ENCODE measurements at places on chromosomes 16 and 17.

- no peak for DNase-seq
Observed at GRCh38 chr16:2529961-2530628, 1.1 kb downstream of the CEMP1 start.

- DNase-seq = no peak
Observed at GRCh38 chr16:30063278-30063892, 2.2 kb upstream of the ALDOA start.

- no peak for DNase-seq
Observed at GRCh38 chr17:40517286-40517662, 15.9 kb upstream of the TNS4 start.

GRCh38 chr17:32615326-32615725 lies 128.5 kb downstream of the CDK5R1 start:
- DNase-seq = no peak

- peak; percentile 70 for DNase-seq
Observed at GRCh38 chr17:8186787-8187516, 3.0 kb downstream of the BORCS6 start.

DNA sequence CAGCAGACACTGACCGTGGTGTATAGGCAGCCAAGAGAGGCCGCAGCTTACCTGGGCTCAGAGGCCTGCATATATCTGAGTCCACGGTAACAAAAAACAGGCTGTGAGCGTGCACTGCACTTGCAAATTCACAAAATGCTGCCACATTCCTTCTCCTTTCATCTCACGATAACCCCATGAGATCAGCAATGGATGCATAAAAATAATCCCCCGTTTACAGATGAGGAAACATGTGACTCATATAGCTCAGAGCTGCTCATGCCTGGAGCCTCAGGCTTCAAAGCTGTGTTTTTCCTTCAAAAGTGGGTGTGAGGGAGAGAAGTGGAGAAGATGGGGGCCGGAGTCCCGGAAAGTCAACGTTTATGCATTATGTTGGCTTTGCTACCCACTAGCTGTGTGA lies 118.3 kb upstream of the FOXF1 start:
- no peak for DNase-seq

GRCh38 chr16:23016368-23016767 lies 132.9 kb downstream of the USP31 start:
- no peak for DNase-seq

- DNase-seq = no peak
Observed at GRCh38 chr17:50629902-50630301, 4.8 kb upstream of the ABCC3 start.

DNA sequence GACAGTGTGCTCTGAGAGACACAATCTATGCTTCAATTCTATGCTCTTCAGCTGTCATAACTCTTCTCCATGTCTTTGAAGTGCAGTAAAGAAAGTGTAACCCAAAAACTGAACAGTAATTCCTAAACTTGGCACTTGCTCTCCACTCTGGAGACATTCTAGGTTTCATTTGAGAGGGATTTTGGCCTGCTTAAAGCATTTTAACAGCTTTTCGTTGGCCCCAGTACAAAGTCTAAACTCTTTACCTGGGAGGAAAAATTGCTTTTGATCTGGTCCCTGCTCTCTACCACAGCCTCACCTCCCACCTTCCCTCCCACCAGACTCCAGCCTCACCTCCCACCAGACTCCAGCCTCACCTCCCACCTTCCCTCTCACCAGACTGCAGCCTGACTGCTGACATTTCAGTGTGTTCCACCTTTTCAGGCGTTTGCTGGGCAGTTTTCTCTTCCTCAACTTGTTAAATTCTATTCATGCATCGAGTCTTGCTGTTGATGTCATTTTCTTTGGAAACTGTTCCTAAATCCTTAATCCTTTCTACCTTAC lies 132.6 kb downstream of the RPTOR start:
- no peak for DNase-seq

DNA sequence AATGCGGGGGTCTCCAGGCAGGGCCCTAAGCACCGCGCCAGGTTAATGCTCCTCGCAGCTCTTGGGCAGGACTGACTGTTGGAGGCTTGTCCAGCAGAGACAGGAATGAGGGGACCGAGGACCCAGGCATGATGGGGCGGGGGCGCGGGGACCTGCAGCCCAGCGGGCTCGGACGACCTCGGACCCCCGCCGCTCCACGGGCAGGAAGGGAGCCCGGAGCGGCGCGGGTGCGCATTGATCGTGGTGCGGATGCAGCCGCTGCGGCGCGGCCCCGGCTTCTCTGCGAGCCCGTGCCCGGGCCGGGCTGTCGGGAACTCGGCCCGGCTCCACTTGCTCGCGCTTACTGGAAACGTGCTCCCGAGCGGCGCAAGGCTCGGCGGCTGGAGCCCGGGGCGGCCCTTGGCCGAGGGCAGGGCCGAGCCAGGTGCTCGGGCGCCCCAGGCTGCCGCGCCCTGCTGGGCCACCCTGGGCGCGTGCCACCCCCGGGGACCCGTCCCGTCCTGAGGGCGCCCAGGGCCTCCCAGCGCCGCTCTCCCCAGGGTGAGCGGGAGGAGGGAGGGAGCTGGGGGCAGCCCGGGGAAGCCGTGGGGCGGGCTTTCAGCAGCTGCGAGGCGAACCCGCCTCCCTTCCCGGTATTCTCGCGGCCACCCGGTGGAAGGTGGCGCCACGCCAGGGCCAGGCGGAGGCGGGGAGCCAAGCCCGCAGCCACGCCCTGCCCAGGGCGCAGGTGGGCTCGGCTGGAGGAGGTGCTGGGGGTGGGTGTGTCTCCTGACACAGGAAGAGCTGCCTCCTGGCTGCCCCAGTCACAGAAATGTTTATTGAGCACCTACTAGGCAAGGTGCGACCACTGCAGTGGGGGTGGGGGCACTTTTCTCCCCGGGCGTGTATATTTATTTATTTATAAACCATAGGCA lies 45.9 kb downstream of the SOCS3 start:
- DNase-seq = peak; percentile 52
